Activated CD4-positive, alpha-beta T cell treated with anti-CD3 and anti-CD28 coated beads for 36 hours (primary cell): ENCODE measurements at places on chromosomes 5 and 9. TPM values are rescaled to one million over a fixed set of nuclear protein-coding genes. Genes with fewer than 3 reads are reported as not detected.

The PCDHAC1 gene
- total RNA-seq = not detected

The ANKRD34B gene
- 0.07 TPM for total RNA-seq

The PPP3R2 gene
- not detected for total RNA-seq

The THOC3 gene
- 68.8 TPM for total RNA-seq

The DNAJC21 gene
- total RNA-seq = 58.5 TPM

The CAMK2A gene
- total RNA-seq = not detected

- no peak for DNase-seq
Measured at GRCh38 chr9:34492051-34492450, 30.7 kb downstream of the ENHO start.

DNA sequence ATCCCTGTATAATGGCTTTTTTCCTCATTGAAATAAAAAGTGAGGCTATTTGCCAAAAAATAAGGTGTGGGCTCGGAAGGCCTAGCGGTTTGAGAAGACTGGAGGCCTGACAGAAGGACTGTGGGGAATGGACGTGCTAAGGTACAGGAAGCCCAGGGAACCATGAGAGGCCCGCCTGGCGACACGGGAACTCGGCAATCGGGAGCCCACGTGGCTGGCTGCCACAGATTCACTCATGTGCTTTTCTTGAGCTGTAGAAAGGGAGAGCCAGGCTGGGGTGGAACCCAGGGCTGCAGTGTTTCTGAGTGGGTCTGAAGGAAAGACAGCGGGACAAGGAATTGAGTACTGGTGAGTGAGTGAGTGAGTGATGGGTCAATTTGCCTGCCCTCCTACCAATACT, 11.9 kb upstream of the DDX41 start:
- no peak for DNase-seq

DNA sequence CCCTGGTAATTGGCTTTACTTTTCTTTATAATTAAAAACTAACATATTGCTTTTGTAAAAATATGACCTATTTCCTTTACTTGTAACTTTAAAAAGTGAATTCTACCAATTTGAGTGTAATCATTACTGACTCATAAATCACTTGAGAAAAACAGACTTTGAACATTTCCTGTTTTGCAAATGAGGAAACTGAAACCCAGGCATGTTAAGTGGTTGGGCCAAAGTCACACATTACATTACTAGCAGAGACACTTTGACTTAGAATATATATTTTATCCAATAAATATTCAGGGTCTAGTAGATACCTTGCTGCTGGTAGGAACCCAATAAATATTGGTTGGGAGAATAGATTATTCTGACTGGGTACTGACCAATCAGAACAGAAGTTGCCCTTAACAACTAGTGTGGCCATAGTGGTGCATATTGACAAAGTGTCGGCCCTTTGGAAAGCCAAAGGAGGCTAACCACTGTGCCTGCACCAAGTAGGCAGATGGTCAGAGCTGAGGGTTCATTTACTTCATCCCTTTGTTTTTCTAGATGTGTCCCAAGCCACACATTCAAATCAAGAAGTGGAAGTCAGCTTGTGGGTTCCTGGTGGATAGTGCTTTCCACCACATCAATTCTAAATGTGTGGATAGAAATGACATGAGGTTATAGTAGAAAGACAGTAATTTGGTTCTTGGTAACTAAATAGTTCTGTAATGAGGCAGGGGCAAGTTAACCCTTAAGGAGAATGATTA, 365.1 kb upstream of the RIOK2 start:
- DNase-seq = no peak

- DNase-seq = no peak
Measured at GRCh38 chr5:148020257-148020988, 43.4 kb upstream of the SPINK5 start.

GRCh38 chr9:113786071-113786470, 90.0 kb upstream of the ZNF618 start:
- no peak for DNase-seq

- no peak for DNase-seq
Measured at GRCh38 chr9:110997847-110998246, 40.4 kb downstream of the LPAR1 start.

- no peak for DNase-seq
Measured at GRCh38 chr5:93307557-93307956, 273.5 kb downstream of the NR2F1-AS1 start.

GRCh38 chr9:97473717-97474116, 27.7 kb upstream of the TMOD1 start:
- DNase-seq = no peak

DNA sequence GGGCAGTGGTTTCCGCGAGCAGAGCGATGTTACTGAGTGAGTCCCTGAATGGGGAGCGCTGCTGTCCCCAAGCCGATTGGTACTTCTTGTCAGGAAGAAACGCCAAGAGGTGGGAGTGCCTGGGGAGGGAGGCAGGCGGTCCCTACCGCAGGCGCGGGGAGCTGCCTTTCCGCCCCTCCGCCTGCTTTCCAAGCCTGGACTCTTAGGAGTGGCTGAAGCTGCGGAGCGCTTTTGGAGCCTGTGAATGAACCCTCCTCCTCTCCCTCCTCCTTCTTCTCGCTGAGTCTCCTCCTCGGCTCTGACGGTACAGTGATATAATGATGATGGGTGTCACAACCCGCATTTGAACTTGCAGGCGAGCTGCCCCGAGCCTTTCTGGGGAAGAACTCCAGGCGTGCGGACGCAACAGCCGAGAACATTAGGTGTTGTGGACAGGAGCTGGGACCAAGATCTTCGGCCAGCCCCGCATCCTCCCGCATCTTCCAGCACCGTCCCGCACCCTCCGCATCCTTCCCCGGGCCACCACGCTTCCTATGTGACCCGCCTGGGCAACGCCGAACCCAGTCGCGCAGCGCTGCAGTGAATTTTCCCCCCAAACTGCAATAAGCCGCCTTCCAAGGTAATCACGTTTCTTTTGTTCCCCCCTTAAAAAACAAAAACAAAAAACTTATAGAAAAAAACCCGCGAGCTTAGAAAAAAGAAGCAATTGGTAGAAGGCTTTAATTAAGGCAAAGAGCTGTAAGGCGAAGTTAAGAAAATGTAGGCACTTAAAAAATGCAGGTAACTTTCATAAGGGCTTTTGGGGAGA, at the start of gene VCAN:
VCAN (plus strand) TSS at position 340 of the 808 bp plus-strand sequence. CDS start 11,775 bp downstream, outside the sequence.
- peak; percentile 14 for DNase-seq

DNA sequence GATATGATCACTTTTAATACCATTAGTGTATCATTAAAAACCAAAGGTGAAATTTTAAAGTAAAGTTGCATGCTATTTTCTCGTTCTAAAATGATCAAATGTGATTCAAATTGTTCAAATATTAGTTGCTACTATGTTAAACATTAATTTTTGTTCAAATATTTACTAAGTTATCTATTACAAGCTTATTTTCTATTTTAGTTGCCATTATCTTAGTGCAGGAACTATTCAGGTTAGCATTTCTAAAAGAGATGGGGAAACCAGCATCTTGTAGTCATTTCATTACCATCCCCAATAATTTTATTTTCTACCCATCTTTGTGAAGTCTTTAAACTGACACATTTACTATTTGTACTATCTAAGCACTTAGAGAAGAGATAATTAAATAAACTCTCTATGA, 166.0 kb downstream of the RFX3 start:
- DNase-seq = no peak

DNA sequence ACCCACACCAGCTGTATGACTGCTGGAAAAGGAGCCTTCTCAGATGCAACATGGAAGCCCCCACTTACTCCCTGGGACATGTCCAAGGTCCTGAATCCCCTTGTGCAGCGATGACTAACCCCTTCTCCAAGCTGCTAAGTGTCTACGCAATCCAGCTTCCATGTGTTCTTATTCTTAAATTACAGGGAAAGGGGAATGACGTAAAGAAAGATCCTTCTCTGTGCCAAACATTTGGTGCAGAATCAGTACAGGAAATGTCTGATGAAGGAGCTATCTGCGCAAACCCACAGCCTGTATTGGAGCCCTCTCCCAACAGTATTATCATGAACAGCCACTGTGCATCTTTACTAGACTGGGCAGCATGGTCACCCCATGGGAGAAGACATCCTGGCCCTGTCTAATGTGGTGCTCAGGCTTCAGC, 183.2 kb downstream of the FRMD3 start:
- no peak for DNase-seq

- no peak for DNase-seq
Measured at GRCh38 chr5:175378444-175379028, 65.4 kb downstream of the DRD1 start.

- DNase-seq = no peak
Measured at GRCh38 chr5:133763744-133764143, 151.4 kb upstream of the FSTL4 start.

- no peak for DNase-seq
Measured at GRCh38 chr5:180400416-180400815, 47.3 kb upstream of the GFPT2 start.

GRCh38 chr9:88197781-88198340, 59.6 kb upstream of the SPATA31C2 start:
- no peak for DNase-seq

DNA sequence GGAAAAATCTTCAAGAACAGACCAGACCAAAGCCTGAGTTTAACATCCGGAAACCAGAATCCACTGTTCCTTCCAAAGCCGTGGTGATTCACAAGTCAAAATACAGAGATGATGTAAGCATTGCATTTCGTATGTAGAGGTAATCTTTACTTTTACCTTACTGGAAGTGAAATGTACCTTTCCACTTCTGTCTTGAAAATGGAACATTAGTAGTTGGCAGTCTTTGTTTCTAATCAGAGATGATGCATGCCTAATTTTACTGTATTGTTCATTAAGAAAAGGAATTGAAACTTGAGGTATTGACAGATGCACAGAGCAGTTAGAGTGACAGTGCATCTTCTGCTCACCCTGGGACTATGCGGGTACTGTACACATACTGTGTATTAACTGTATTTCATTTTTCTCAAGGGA, 34.6 kb downstream of the HABP4 start:
- DNase-seq = peak; percentile 33

DNA sequence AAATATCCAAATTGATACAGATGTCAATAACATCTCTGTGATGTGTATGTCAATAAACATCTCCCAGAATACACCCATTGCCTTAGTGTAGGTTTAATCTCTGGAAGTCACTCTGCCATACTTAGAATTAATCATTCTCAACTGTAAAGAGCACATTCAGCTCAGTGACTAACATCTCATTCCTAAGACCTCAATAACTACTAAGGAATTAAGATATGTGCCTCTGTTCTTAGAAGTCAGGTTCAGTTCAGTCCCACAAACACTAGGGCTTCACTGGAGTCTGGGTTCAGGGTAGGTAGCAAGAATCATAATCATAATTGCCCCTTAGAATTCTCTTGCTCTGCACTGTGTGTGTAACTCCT, 31.7 kb downstream of the UGCG start:
- no peak for DNase-seq

GRCh38 chr5:72658761-72659540, 151.7 kb upstream of the ZNF366 start:
- no peak for DNase-seq

- no peak for DNase-seq
Measured at GRCh38 chr5:41194339-41194738, 19.0 kb downstream of the C6 start.

DNA sequence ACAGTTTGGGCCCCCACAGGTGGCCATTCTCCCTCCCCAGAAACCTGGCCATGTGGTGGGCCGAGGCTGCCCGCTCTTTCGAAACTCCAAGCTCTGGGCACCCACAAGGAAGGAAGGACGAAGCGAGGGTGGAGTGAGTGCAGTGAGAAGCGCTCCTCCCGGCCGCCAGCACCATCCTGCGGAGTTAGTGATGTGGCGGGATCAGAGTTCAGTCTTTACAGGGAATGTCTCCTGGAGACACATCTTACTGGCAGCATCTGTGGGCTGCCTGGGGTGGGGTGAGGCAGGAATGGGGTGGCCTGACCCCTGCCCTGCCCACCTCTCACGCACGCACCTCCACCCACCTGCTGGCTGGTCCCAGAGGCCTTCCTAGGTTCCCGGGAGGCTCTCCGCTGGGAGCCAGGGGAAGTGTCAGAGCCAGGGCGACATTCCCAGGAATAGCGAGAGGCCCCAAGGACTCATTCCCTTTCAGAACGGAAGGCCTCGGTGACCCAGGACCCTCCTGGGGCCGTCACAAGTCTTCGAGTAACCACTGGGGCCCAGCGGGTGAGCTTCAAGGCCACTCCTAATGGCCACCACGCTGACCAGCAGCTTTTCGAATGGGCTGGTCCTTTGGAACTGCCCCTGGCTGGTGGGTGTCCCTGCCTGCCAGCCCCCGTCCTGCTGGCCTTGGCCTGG, 5.5 kb upstream of the RNU6ATAC start:
- no peak for DNase-seq

GRCh38 chr5:91182763-91183162, 200.4 kb downstream of the ARRDC3 start:
- DNase-seq = no peak

DNA sequence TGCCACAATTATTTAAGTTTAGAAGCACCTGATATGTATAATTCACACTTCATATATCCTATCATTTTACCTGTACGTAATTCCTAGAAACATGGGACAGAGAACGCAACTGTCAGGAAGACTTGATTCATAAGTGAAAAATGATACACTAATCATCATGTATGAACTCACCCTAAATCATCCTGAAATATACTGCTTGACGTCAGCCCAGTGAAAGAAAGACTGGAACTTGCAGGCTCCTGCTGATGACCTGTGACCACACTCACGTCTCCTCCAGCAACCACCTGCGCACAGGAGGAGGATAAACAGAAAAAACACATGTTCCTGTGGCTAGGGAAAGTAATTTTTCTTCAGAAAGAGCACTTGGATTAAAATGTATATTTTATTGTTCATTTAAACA, 169.7 kb downstream of the MPDZ start:
- DNase-seq = no peak

DNA sequence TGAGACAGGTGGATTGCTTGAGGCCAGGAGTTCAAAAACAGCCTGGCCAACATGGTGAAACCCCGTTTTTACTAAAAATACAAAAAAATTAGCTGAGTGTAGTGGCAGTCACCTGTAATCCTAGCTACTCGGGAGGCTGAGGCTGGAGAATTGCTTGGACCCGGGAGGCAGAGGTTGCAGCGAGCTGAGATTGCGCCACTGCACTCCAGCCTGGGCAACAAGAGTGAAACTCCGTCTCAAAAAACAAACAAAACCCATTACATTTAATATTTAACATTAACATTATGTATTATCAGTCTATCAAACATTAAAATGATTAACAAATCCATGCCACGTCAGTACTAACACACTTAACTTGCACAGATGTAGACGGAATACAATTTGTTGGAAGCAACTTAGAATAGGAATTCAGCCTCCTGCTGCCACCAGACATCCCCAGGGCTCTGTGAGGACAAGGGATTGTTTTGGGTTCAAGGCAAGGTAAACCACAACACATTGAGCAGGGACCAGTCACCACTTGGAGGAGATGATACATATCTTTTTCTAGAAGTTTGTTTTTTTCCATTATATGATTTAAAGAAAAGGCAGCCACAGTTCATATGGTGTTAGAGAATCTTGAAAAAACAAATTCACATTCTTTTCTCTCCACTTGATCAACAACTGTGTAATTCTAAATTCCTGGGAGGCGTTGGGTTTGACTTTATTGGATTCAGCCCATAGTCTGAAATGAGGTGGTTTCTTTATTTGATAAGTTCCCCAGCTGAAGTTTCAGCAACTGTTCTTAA, 104.1 kb upstream of the BASP1 start:
- DNase-seq = no peak

GRCh38 chr5:89904442-89904841, 505.1 kb downstream of the CETN3 start:
- DNase-seq = no peak

- no peak for DNase-seq
Measured at GRCh38 chr9:89718651-89719050, 113.8 kb downstream of the GADD45G start.

GRCh38 chr9:1319436-1319835, 269.3 kb downstream of the DMRT2 start:
- DNase-seq = no peak
